AML-193 (cell line): ENCODE measurements at places on chromosomes 11 and 22.

GRCh38 chr11:109507836-109508561, 86.0 kb downstream of the C11orf87 start:
- DNase-seq = no peak

DNA sequence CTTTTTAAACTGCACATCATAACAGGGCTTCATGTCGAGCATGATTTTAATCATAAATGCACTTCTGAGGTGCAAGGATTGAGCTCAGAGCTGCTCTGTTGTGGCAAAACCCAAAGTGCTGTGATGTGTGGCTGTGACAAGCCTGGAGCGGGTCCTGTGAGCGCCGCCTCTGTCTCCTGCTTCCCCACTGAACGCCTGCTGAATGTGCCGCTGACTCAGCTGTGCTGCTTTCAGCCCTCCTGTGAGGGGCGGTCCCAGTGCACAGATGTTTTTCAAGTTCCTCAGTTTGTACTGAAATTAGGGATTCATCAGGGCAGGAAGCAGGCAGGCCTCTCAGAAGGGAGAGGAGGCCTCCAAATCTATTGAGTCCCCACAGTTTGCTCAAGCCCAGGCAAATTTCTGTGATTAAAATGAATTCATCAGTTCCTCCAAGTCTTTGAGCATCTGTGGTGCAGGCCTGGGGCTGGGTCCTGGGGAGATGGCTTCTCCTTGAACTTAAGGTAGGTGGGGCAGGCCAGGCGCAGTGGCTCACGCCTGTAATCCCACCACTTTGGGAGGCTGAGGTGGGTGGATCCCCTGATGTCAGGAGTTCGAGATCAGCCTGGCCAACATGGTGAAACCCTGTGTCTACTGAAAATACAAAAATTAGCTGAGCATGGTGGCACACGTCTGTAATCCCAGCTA, 3.0 kb upstream of the GTSE1 start:
- no peak for DNase-seq

- DNase-seq = no peak
Measured at GRCh38 chr11:112903340-112903739, 57.9 kb upstream of the NCAM1 start.

DNA sequence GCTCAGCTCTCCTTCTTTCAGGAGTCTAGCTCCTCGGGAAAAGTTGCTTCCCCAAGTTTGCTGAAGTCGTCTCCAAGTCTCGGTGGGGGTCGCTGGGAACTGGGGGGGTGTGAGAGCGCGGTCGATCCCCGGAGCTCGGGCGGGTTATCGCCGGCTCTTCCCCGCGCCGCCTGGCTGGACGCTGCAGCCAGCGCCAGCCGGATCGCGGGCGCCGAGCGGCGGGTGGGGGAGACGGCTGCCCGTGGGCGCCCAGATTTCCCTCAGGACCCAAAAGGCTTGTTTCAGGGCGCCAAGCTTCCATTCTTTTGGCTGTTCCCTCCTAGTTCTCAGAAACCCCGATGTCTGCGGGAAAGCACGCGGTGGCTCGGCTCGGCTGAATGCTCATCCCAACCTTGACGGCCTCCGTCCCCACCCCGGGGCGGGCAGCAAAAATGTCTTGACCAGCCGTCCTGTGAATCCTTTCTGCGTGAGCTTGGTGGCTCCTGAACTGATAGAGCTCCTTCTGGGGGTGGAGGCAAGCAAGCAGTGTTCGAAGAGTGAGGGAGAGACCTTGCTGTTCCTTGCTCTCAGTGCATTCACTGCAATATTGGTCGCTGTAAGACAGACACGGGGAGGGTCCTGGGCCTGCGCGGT, 1.7 kb downstream of the ZBTB16 start:
- peak; percentile 49 for DNase-seq

GRCh38 chr11:65781152-65781961, 581 bp upstream of the AP5B1 start:
- no peak for DNase-seq

DNA sequence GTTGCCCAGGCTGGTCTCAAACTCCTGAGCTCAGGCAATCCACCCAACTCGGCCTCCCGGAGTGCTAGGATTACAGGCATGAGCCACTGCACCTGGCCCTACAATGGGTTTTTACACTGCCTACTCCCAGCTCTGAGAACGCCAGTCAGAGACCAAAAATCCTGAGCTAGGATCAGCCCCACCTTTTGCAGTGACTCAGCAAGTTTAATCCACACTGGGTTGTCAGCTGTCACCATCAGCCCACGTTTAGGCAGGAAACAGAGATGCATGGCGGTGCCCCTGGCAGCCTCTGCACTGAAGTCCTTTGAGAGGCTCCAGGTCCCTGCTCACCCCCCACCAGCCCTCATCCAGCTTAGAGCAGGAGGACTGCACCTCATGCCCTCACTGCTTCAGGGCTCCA, 117.6 kb downstream of the ARHGAP8 start:
- no peak for DNase-seq

DNA sequence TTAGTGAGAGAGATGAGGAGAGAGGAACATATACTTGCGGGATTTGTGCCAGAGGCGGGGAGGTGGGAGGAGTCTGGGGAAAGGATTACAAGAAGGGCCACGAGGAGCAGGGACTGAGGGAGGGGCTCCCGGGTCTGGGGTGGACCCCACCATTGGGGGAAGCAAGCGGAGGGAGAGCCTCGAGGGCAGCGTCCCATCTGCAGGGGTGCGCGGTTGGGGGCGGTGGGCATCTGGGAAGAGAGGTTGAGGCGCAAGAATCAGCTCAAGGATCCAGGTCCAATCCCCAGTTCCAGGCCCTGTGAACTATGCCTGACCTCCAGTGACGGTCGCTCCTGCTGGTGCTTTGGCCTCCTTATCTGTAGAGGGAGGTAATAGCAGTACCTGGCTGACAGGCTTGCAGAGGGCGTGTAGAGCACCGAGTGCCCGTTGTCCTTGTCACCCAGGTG, 38.0 kb downstream of the ADAMTS15 start:
- DNase-seq = no peak

DNA sequence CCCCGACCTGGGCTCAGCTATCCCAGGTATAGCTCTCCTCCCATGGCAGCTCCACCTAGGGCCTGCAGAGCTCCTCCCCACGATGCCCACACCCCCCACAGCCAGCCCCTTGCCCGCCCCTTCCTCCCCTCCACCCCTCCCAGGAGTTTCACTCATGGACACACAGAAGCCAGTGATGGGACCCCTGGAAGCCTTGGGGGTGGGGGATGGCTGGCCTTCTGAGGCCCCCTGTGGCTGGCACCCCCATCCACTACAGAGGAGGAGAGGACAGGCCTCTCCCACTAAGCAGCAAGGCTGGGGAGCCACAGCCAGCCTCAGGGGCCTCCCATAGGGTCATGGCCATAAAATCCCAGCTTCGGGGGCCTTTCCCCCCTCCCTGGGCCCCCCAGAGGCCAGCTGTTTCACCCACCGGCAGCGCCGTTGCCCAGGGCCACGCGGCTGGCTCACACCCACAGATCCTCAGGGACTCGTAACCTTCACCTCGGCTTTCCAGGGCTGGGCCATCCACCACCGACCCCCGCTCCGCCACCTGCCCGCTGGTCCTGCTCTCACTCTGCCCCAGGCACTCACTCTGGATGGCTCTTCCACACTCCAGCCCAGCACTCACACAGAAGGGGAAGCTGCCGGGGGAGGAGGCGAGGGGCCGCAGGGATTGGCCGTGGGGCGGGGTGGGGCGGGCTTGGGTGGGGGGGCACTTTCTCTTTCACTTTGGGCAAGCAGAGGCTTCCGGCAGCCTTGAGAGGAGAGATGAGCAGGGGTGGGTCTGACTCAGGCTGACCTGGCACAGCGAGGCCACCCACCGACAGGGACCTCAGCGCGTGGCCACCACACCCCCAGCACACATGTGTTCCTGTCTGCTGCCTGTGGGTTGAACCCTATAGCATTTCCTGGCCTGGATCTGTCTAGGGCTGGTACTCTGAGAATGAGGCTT, 2.2 kb downstream of the SLC25A22 start:
- peak; percentile 77 for DNase-seq

- no peak for DNase-seq
Measured at GRCh38 chr22:48720662-48721394, 1106.8 kb downstream of the BRD1 start.

DNA sequence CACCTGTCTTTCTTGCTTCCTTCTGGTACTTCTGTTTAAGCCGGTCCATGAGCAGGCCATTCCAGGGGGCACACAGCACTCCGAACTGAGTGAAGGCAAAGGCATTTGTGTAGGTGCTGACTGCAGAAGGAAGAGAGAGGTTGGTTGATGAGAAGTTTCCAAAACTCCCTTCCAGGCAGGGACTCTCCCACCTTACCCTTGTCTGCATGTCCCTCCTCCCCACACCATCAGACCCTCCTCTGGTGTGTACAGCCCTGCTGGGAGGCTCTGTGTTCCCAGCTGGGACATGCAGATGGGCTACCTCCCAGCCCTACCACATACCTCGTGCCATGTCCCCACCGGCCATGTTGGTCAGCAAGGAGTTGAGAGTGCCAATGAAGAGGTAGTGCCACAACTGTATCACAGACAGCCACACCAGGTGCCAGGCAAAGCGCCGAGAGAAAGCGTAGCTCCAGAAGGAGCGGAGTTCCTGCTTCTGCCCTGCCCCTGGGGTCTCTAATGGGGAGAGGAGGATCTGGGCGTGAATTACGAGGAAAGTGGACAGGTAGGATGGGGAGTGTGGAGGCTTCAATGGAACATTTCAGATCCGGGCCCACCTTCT, 12.2 kb downstream of the SLC43A3 start:
- no peak for DNase-seq

DNA sequence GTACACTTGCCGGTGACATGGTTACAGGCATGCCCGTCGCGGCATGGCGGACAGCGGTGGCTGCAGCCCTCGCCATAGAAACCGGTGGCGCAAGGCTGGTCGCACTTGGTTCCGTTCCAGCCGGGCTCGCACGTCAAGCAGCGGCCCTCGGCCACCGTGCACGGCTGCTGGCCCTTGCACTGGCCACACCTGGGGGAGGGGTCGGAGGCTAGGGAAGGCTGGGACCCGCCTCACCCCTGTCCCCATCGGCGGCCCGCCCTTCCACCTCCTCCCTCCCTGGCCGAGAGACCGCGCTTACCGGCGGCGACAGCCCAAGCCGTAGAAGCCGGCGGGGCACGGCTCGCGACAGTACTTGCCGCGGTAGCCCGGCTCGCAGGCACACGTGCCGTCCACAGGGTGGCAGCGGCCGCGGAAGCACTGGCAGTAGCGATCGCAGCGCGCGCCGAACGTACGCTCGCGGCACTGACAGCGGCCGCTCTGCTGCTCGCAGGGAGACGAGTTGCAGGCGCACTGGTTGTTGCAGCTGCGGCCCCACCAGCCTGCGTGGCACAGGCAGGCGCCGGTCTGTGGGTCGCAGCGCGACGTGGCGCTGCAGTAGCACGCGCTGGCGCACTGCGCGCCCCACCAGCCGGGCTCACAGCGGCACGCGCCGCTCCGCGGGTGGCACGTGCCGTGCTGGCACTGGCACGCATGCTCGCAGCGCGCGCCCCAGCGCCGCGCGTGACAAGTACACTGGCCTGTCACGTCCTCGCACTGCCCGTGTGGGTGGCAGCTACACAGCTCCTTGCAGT, 6.7 kb downstream of the SCARF2 start:
- peak; percentile 34 for DNase-seq

- no peak for DNase-seq
Measured at GRCh38 chr11:121119440-121119839, 18.4 kb downstream of the TECTA start.

DNA sequence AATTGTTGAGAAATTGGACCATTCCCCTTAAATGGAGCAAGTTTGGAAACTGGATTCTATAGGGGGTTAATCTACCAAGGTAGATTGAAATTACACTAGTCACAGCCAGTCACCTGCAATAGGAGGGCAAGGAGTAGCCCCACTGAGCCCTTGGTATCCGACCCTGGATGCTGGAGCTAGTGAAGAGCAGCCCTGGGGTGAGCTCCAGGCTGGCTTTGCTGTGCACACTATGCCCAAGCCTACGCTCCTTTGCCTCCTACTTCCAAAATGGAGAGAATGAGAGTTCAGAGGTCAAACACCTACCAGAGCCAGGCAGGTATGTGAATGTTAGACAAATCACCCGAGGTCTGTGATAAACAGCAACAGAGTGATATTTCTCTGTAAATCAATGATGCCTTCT, 23.7 kb downstream of the SNU13 start:
- DNase-seq = no peak

DNA sequence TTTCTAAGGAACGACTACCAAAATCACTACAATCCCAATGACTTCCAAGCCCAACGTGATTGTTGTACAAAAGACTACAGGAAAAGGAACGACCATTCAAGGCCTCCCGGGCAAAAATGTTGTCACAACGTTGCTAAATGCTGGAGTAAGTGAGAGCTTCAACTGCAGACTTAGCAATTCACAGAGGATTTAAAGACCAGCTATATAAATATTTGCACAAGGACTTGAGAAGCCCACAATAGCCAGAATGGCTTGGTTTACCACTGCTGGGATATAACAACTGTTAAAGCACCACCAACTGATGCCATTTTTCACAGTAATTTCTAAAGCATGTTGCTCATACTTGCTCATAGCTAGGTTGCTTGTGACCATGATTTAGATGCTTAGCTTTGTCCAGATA, 78.3 kb downstream of the EMSY start:
- no peak for DNase-seq

- DNase-seq = no peak
Measured at GRCh38 chr22:43476341-43476740, 64.5 kb downstream of the MPPED1 start.

DNA sequence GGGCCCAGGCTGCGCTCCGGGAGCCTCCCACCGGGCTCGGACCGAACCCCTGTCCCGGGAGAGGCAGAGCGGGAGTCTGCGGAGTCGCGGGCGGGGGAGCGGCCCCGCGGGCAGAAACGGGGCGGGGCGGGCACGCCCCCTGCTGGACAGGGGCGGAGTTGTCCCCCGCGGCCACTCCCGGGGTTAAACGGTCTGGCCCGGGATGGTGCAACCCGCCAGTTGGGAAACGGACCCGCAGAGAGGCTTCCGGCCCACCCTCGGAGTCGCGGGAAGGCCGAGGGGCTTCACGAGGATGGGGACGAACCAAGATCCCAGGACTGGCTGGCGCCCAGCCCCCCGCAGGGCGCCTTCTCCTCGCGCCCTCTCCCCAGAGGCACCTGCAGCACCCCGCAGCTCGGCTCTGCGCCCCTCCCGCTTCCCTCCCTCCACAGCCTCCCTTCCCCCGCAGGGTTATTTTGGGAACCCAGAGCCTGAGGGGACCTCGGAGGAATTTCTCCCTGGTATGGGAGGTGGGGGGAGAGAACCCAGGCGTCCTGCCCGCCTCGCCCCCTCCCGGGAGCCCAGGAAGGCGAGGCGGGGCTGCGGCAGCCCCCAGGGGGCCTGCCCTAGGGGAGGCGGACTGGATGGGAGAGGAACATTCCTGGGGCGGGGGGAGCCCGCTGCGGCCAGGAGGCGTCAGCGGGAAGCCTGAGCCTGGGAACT, 902 bp downstream of the RASGRP2 start:
- peak; percentile 52 for DNase-seq
